ENCODE measurements at places on chromosomes 5 and 9.

- peak; percentile 6 for DNase-seq
These were observed 98.9 kb downstream of the CSNK1G3 start for GRCh38 chr5:123610665-123611405.

DNA sequence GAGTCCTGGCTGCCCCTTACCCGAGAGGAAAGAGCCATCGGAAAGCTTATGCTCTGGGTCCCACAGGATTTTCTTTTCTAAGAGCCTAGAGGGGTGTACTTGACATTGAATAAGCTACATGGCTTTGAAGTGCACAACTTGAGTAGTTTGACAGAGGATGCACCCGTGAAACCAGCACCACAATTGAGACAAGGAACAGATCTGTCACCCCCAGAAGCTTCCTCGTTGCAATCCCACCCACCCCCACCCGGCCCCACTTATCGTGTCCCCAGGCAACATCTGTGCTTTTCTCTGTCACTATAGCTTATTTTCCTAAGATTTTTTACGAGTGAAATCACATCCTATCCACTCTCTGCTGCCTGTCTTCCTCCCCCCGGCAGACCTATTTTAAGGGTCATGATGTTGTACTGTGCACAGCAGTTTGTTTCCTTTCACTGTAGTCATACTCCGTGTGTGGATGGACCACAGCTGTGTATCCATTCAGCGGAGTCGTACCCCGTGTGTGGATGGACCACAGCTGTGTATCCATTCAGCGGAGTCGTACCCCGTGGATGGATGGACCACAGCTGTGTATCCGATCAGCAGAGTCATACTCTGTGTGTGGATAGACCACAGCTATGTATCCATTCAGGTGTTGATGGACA is 8.8 kb upstream of the FCN2 start:
- DNase-seq = no peak

DNA sequence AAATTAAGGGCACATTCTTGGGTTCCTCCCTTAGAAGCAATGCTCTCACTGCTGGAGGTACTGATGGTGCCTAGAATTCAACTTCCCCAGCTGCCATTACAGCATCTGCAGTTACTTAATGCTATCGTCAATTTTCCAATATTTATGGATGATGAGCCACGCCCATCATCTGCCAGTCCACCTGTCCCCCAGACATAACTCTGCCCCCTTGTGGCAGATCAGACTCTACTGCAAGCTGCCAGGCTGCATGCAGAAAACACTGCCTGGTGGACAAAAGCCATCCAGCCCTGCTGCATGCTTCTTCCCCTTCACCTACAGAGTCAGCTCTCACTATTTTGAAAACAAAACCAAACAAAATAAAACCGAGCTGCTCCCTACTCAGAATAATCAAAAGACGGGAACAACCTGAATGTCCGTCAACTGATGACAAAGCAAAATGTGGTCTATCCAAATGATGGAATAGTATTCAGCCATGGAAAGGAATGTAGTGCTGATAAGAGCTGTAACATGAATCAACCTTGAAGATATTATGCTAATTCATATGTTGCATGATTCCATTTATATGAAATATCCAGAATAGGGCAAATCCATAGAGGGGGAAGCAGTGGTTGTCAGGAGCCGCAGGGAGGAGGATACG is 66.4 kb downstream of the RETREG1 start:
- DNase-seq = no peak

DNA sequence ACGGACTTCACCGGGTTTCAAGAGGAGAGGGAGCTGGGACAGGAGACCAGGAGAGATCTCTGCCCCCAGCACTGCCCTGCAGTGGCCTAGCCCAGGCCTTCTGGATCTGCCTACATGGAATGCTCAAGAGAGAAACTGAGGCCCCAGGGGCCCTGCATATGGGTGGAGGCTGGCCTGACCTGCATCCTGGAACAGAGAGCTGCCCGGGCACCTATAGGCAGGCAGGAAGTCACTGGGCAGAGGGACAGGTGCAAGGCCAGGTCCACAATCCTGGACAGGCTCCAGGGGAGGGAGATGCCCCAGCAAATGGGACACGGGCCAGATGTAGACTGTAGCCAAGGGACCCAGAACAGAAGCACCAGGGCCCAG is 98.5 kb upstream of the RUFY1 start:
- no peak for DNase-seq

- no peak for DNase-seq
These were observed 757 bp downstream of the NRARP start for GRCh38 chr9:137301081-137301947.

DNA sequence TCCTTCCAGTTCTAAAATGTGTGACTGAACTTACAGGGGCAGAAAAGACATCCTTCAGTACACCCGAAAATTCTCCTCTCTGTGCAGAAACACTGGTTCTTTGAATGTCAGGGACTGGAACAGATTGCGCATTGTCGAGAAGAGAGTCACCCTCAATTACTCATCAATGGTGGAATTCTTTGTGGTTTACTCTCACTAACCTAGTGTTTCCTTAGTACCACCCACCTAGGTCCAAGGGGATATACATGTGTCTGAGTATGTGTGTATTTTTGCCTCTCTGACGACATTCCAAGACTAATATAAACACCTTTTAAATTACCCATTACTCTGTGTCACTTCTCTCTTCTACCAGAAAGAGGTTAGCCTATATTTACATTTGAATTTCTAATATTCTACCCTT is 660.8 kb downstream of the TLE1 start:
- DNase-seq = no peak

Data from NCI-H1048 (cell line).